NCI-H1930 (cell line): ENCODE measurements at places on chromosomes 7 and 10.

GRCh38 chr7:148110097-148110868, 480.3 kb upstream of the C7orf33 start:
- no peak for DNase-seq

- no peak for DNase-seq
These were observed 85.3 kb downstream of the FAM241B start for GRCh38 chr10:69715156-69715898.

DNA sequence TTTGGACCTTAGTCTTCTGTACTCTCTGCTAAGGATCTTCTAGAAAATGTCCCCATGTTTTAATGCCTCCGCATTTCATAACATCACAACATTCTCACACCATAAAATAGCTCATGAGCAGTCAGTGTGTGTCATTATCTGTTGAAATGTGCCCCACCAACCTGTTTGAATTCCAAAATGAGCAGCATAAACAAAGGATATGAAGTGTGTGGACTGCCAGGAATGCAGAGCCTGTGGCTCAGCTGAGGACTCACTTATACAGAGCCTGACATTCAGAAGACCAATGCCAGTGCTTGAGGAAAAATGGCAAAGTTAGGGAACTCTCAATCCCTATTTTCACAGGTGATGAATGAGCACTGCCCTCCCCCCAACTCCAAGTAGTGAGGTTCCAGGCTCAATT, 621.4 kb downstream of the POM121L12 start:
- no peak for DNase-seq

GRCh38 chr7:29384277-29384676, 179.4 kb upstream of the PRR15 start:
- no peak for DNase-seq

DNA sequence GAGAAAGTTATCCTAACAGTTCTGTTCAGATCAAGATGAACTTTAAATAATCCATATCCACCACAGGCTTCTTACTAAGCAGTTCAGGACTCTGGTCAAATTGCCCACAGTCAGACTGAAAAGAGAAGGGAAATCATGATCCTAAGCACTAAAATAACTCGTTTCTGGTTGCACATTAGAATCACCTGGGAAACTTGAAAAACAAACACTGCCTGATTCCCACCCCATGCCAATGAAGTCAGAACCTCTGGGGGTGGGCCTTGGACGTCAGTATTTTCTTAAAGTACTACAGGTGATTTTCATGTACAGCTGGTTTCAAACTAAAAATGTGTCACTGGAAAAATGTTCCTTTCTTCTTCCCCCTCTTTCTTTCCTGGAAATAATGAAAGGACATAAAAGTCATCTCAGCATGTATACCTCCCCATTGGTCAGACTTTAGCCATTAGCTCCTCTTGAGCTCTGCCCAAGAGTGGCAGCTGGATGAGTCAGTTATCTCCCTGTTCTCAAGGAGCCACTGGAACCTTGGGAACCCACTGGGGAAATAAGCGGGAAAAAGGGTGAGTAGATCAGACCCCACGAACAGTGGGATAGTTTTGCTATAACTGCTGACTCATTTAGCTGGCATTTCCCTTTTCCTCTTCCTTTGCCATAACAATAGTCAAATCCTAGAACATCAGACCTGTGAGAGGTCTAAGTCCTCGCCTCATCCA, 75.3 kb upstream of the IL6 start:
- no peak for DNase-seq

DNA sequence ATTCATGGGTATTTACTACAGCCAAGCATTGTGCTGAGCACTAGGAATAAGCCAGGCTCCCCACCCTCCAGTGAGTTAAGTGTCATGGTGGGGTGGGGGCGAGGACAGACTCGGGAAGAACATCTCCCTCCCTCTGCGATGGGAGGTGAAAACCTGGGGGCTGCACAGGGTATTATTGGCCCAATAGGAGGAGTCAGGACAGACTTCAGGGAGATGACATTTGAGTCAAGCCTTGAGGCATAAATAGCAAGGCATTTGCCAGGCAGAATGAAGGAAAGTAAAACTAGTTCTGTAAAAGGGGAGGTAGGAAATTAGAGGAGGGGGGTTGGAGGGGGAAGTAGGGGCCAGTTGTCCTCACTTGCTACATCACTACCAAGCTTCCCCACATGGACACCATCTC, 18.9 kb downstream of the NKX2-3 start:
- no peak for DNase-seq

- DNase-seq: no peak
These were observed 113.3 kb downstream of the KCNMA1 start for GRCh38 chr10:77524281-77524711.

DNA sequence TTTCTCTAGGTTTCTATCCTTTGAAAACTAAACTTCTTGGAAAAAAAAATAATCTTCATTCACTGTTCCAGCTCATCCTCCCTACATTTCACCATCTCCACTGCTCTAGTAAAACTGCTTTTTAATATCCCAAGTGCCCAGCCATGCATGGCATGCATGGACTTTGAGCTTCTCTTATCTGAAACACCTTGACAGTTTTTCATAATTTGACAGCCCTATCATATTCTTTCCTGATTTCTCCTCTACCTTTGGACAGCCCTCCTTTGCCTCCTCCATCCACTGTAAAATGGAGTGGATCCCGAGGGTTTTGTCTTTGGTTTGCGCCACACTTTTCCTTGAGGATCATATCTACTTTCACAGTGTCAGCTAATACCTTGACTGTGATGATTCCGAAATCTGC, 212.8 kb downstream of the ANK3 start:
- no peak for DNase-seq
